ENCODE measurements at places on chromosomes 7 and 10.

GRCh38 chr10:132524443-132525285 is 12.9 kb upstream of the INPP5A start:
- no peak for DNase-seq

- DNase-seq, result no peak
Observed at GRCh38 chr10:43926371-43926770, 277.7 kb upstream of the ZNF32 start.

DNA sequence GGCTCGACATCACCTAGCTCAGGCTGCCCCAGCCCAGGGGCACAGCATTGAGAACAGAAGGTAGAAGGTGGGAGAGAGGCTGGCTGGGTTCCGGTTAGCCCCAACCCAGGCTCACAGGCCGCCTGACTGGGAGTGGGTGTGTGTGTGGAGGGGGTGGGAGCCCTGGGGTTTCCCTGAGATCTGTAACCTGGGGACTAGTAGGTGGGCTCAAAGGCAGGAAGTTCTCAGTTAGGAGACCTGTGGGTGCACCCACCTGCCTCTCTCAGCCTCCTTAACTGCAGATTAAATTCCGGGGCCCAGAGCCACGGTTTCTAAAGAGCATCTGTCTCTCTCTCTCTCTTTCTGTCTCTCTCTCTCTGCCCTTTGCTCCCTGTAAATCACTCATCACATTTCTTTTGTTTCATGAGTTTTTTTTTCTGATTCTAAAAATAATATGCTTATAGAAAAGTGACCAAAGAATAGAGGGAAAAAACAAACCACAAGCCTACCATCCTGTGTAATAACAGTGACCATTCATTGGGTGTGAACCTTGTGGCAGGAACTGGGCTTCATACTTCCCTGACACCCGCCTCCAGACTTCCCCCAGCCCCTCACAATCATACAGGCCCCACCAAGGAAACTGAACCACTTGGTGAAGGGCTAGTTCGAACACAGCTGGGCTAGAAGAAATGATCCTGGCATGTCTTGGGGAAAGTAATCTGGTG is 83.4 kb upstream of the SMNDC1 start:
- DNase-seq, result no peak

GRCh38 chr10:119701861-119702260 is 24.0 kb upstream of the INPP5F start:
- DNase-seq, result no peak

- no peak for DNase-seq
Observed at GRCh38 chr7:25014756-25015155, 34.8 kb upstream of the OSBPL3 start.

GRCh38 chr10:56181607-56182006 is 179.5 kb downstream of the ZWINT start:
- no peak for DNase-seq

DNA sequence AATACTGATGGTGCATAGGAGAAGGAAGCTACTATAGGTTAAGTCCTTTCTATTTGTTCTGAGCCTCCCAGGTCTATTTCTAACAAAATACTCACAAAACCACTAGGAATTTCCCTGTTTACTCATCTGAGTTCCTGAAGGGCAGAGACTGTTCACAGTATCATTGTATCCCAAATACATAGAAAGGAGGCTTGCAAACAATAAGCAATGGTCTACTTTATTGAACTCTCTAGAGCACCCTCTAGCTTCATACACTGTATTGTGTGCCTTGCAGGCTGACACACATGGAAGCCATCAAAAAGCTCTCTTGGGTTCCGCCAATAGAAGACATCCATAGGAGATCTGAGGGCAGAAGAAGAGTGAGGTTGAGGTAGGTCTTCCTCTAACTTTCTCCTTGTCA is 826.1 kb downstream of the GRM8 start:
- DNase-seq, result no peak

DNA sequence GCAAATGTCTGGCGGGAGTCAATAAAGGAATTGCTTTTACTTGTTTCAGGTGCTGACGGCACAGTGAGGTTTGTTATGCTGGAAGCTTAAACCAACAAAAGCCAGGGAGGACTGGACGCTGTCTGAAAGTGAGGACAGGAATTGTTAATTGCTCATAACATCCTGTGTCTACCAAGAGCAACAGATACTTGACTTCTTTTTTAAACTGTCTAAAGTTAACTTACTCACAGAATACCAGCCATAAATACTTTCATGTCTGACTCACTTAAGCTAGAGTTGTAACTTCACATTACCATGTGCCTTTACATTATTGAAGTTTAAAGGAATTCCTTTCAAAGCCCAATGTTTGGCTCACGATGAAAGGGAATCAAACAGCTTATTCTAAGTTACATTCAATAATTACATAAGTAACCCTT is 252.7 kb upstream of the SHH start:
- DNase-seq, result no peak

DNA sequence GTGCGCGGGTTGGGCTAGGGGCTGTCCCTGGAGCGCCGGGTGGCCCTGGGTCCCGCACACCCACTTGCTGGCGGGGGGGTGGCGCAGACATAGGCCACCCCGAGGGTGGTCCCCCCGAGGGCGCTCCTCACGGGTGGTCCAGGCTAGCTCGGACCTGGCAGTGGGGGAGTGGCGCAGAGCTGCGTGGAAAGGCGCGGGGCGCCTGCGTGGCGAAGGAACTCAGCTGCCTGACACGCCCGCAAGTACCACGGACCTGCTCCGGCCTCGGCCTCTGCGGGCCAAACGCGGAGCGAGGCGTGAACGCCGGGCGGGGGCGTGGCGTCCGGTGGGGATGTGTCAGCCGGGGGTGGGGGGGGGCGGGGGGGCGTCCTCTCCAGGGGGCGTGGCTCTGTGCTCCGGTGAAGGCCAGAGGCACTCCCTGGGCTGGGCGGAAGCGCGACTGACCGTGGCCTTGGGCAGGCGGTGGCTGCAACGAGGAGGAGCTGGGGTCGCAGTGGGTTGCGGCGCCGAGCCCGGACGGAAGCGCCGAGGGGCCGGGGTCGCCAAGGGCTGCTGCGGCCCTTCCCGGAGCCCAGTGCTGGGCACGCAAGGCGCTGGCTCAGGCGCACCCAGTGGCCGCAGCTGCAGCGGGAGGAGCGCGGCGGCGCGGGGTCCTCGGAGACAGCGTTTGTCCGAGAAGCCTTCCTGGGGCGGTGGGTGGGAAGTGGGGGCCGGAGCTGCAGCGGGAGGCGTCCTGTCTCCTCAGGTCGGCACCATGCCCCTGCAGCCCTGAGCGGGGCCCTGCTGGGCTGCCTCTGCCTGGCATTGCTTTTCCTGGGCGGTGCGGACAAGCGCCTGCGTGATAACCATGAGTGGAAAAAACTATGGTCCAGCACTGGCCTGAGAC is 58.9 kb upstream of the NUPR2 start:
- DNase-seq, result no peak

GRCh38 chr7:6274743-6275142 is 2.3 kb upstream of the CYTH3 start:
- no peak for DNase-seq

- no peak for DNase-seq
Observed at GRCh38 chr7:70693321-70693685, 438.6 kb upstream of the GALNT17 start.

GRCh38 chr7:88759230-88760135 is at the start of gene ZNF804B:
Gene ZNF804B (plus strand): TSS chr7:88759700. CDS start chr7:88759977, 277 bp downstream.
- no peak for DNase-seq

DNA sequence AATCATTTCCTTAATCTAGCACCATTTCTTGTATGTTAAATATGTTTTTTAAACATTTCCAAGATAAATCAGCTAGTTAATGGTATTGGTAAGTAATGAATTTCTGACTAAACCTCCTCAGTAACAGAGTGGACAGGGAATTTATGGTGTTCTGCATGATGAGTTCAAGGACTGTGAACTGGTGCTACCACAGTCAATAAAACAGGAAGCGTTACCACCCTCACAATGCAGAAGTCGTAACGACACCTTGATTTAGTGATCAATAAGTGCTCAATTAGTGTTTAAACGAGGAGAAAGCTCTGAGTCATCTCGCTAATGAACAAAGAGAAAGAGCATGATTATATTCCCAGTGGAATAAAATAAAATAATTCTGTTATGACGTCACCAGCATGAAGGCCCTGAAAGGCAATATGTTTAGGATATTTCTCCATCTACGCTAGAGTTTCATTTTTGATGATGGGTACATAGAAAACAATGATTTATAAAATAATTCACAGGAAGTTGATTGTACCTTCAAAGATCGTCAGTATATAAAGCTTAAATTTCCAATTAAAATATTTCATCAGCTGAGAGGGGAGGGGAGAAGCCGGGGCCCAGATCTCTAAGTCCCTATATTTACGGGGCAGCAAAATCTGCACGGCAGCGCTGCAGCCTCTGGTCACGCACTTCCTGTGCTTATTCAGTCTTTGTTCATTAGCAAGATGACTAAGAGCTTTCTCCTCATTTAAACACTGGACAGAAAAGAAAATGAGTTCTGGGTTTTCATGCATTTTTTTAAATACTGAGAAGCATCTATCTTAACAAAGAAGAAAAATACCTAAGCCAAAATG is 400.5 kb downstream of the PTPRN2 start:
- no peak for DNase-seq

DNA sequence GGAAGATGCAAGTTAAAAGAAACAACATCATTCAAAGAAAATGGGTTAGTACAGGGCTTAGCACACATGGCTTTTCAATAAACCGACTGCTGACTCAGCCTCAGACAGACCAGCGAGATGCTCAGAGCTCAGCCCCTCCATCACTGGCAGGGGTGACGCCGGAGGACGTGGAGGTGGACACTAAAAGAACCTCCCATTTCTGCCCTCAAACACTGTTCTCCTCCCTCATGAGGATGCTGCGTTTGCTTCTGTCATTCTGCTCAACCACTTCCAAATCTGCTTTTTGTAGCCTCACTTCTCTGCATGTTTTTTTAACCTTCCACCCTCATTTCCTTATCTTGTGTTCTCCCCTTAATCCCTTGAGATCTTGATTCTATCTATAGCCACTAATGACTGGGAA is 15.3 kb downstream of the DENND11 start:
- DNase-seq, result no peak

DNA sequence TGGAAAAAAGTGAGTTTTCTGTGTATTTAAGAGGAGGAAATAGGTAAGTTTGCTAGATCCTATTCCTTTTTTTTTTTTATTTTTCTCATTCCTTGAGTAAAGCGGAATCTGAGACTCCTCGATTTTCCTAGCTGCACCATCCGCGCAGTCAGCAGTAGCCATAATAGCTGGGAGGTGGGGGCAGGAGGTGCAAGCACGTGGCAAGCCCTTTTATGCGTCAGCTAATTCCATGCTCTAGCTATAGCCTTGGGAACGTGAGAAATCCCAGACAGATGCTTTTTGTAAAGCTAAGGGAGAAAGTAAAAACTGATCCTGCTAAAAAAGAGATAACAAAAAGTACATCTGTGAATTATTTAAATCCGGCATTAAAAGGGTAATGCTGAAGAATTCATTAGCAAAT is 33.2 kb upstream of the TPK1 start:
- DNase-seq, result no peak

GRCh38 chr7:7236041-7236440 is 53.7 kb downstream of the C1GALT1 start:
- DNase-seq, result no peak

GRCh38 chr10:91907914-91908336 is 1.4 kb downstream of the FGFBP3 start:
- DNase-seq, result no peak

- DNase-seq, result no peak
Observed at GRCh38 chr7:93933156-93933555, 11.6 kb downstream of the GNG11 start.

DNA sequence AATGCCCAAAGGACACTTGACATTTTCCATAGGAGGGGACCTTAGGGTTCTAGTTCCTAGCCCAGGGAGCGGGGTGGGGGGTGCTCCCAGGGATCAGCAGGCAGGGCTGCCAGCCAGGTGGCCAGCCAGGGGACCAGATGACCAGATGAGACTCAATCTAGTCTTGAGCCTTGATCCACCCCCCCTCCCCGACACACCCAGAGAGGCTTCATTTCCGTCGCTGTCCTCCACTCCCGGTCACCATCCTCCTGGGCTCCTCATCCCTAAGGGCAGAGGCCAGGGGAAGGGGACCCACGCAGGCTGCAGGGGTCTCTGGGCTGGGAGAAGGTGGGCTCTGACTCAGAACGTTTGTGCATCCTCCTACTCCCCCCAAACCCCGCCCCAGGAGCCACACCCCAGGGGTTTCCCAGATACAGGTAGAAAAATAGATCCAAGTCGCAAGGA is 1.0 kb downstream of the STX1A start:
- DNase-seq, result no peak

DNA sequence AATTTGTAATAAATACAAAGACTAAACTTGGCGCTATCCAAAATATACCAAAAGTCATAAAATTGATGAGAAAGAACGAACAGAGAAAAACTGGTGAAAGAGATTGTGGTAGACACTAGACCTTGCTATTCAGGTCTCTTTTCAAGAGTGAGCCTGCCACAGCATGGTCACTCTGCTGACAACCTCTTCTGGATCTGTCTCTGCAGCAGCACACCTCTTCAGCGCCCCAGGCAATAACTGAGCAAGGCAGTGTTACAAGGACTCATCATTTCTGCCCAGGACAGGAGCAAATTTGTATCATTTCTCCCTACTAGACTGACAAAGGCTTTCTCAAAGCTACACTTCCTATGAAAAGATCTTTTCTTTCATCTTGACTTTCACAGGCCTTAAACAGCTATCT is 976.0 kb downstream of the DNAJB9 start:
- no peak for DNase-seq

DNA sequence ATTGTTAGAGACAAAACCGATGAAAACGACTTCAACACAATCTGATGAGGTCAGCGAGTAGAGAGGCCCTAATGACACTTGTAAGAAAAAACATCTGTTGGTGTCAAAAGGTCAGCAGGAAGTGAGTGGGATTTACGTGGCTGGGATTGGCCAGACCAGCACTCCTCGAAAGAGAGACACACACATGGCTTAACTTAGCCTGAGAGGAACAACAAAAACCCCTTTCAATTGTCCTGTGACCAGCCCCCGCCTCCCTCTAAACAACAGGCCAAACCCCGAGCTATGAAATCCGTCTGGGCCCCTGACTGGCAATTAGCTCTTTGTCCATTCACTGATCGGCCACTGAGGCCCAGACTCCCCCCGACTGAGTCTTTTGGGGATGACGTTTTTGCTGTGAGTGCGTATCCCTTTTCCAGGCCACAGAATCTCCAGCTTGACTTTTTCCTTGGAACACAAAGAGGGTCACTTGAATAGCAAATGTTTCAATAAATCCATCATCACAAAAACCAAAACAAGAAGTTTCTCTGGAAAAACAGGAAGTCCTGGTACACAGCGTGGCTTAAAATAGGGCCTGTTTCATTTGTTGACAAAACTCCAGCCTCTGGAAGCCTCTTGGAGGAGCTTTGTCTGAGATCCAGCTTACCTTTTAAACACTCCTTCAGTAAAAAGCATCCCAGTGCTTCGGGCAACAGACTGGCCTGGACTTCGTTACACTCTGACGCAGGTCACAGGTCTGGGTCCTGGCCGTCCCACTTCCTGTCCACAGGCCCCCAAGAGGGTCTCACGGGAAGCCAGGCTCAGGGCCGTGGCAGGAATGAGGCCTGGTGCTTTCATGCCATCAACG is 103.0 kb downstream of the CTBP2 start:
- no peak for DNase-seq

Measured in NCI-H524 treated with DMSO at 0.1 percent for 48 hours (cell line).